GM23338 (cell line): ENCODE measurements at places on chromosomes 5 and 9.
A peak's percentile ranks its signal among the peaks of the same experiment; 100 is the strongest.

DNA sequence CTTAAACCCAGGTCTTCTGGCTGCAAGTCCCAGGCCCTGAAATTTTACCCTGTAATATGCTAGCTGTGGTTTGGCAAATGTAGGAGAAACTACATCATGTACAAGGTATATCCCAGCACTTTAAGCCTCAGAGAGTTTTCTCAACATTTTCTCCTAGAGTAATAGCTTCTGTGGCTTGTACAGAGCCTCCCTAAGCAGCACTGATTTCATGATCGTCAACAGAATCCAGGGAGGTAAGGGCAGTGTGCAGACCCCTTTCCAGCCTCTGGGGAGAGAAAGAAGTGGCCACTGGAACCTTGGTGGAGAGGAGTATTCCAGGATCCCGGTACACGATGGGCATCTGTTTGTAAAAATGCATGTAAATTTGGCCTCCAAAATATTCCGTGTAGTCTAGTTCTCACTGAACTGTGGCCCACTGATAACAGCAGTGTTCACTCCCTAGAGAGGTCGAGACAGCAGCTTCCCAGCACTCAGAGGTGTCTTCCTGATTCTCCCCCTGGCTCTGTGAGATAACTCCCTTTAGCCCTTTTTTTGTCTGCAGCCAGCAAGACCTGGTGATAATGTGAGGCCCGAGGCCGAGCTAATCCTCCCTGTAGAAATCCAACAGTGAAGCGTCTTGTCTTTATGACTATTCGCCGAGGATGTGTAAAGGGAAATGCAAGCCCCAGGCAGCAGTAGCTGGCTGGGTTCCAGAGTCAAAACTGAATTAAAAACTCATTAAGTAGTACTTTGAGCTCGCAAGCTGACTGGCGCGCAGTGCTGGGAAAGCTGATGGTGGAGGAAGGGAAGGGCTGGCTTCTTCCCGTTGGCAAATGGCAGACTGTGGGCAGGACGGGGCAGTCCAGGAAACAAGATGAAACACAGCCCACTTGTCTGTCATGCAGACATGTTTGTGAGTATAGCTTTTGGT is 59.0 kb downstream of the MAP1B start:
- peak overlapping the region; percentile 86 for H3K27ac ChIP-seq
- peak; percentile 53 for DNase-seq
- H3K27me3 ChIP-seq: no peaks in the 10 kb centered on the region

- no peaks in the 10 kb centered on the region for H3K27me3 ChIP-seq
- no peak for DNase-seq
- peaks cover 7% of the 10 kb centered on the region; the same call in 1 of the 2 replicates for H3K4me1 ChIP-seq
- no peak overlapping the region for H3K4me3 ChIP-seq
Observed at GRCh38 chr9:129242971-129243561, 65.0 kb upstream of the IER5L start.

- no peak overlapping the region for H3K27ac ChIP-seq
- DNase-seq: no peak
- 0 out of 2 replicates have a peak, but pooled peaks cover 11% of the 10 kb centered on the region for H3K4me1 ChIP-seq
- H3K4me3 ChIP-seq: no peak overlapping the region
- H3K27me3 ChIP-seq: no peaks in the 10 kb centered on the region
- H3K36me3 ChIP-seq: no peaks in the 10 kb centered on the region
Observed at GRCh38 chr5:140310434-140310833, 7.5 kb upstream of the PFDN1 start.

- no peaks in the 10 kb centered on the region for H3K36me3 ChIP-seq
- no peak for DNase-seq
- no peaks in the 10 kb centered on the region for H3K27me3 ChIP-seq
- H3K4me1 ChIP-seq: peaks cover 10% of the 10 kb centered on the region
- no peak overlapping the region for H3K27ac ChIP-seq
- H3K4me3 ChIP-seq: no peak overlapping the region
Observed at GRCh38 chr9:21454149-21454548, 13.9 kb downstream of the IFNA1 start.

- H3K4me3 ChIP-seq: no peak overlapping the region
- H3K4me1 ChIP-seq: no peaks in the 10 kb centered on the region
- DNase-seq: no peak
- H3K27ac ChIP-seq: peak overlapping the region; percentile 9; the same call in 1 of the 2 replicates
- peaks cover 81% of the 10 kb centered on the region for H3K36me3 ChIP-seq
Observed at GRCh38 chr5:134794082-134794481, 35.5 kb downstream of the DDX46 start.

DNA sequence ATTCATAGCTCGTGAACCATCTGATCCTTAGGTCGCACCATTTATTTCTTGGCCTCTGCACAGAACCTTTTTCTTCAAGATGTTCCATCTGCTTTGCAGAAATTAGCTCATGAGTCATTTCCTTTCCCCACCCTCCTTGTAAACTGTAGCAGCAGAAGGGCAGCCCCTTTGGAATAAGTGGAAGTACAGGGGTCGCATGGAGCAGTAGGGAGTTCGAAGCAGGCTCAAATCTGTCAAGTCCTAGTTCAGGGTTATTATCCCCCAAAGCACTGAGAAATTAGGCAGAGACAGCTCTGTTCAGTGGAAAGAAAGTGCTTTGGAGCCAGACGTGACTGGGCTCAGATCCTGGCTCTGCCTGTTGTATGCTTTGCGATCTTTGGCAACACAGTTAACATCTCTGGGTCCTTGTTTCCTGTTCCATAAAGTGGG is 84.2 kb downstream of the SGCD start:
- H3K36me3 ChIP-seq: no peaks in the 10 kb centered on the region
- H3K4me3 ChIP-seq: no peak overlapping the region
- H3K4me1 ChIP-seq: no peaks in the 10 kb centered on the region
- H3K27ac ChIP-seq: no peak overlapping the region
- H3K27me3 ChIP-seq: no peaks in the 10 kb centered on the region

DNA sequence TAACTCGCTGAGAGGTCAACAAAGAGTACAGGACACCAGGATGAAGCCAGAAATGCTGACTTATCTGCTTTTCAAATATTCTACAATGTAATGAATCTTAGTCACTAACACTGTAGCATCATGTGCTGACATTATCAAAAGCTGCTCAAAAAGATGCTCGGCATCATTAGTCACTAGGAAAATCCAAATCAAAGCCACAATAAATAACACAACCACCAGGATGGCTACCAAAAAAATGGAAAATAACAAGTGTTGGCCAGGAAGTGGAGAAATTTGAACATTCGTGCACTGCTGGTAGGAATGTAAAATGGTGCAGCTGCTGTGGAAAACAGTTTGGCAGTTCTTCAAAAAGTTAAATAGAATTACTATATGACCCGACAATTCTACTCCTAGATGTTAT is 269.1 kb downstream of the GLIS3 start:
- no peak overlapping the region for H3K27ac ChIP-seq
- no peaks in the 10 kb centered on the region; the same call in 1 of the 2 replicates for H3K4me1 ChIP-seq
- H3K4me3 ChIP-seq: no peak overlapping the region
- no peaks in the 10 kb centered on the region for H3K27me3 ChIP-seq
- no peak for DNase-seq
- no peaks in the 10 kb centered on the region for H3K36me3 ChIP-seq

DNA sequence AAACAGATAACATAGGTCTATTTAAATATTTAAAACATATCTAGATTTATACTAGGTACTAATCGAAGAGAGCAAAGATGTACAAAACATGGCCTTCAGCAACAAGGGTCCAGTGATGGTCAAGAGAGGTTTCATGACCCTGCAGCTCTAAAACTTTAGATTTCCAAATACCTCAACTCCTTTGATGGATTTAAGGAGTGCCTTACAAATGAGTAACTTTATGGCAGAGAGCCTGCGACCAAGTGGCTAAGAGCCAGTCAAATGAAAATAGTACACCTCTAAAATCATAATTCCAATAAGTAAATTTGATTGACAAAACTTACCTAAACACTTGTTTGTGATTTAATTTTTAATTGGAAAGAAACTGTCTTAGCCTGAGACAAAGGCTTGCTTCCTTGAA is 4.7 kb upstream of the SH3RF2 start:
- no peak for DNase-seq
- no peaks in the 10 kb centered on the region for H3K27me3 ChIP-seq
- no peaks in the 10 kb centered on the region for H3K36me3 ChIP-seq
- no peak overlapping the region for H3K4me3 ChIP-seq
- no peak overlapping the region for H3K27ac ChIP-seq
